ENCODE measurements at places on chromosomes 13 and 19.

GRCh38 chr19:47660435-47660832 is 51.5 kb downstream of the BICRA start:
- no peak for DNase-seq

- no peak for DNase-seq
Observed at GRCh38 chr13:73173279-73173811, 114.5 kb downstream of the KLF5 start.

DNA sequence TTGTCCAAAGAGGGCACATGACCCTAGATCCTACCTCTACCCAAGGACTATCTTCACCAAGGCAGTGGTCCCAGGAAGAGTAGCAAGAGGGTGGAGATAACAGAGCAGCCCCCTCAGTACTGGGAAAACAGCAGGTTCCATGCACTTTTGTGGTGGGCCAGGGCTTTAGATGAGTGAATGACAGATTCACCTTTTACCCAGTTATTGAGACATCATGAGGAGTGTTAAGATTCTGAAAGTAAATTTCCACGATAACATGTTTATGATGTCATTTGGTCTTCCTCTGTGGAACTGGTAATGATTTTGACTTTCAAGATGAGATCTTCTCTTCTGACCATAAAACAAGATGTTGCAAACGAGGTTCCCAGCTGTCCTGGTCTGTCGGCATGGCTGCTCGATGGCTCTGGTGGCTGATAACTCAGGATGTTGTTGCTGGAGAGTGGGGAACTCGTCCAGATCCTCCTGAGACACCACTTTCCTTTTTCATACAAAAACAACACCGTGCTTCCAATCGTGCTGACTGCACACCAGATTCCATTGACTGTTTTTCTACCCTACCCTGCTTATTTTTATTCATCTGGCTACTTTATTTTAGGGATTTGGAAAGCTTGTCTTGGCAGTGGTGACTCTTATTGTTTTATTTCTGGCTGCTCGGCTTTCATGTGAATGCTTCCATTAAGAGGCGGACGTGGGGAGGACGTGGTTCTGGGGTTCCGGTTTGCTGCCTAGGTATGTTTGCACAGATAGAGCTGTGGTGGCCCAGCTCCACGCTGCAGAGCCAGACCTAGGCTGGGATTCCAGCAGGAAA is 88.5 kb downstream of the LRCH1 start:
- DNase-seq = no peak

DNA sequence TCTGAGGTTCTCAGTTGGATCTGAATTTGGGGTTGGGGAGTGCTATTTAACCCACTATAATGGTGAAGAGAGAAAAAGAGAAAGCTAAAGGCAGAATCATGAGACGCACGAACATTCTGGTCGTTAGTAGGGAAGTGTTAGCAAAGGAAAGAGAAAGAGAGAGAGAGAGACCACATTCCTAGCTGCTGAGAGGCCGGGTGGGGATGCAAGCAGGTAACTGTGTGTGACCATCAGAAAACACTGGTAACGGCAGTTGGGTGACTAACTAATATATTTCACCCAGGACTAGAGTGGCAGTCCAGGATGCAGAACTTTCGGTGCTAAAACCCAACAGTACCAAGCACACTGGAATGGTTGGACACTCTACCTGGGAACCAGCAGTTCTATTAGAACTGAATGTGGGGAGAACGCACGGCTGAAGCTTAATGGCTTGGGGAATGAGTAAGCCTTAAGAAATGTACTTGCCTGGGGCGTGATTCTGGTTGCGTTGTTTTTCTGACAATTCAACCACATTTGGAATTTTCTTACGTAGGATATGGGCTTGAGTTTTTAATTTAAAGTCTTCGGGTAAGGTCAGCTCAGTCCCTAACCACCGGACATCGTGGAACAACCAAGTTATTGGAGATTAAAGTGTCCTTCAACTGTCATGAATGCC is 130.2 kb downstream of the DNAJC15 start:
- no peak for DNase-seq

GRCh38 chr19:41807176-41807575 is 10.8 kb downstream of the CEACAM3 start:
- DNase-seq = no peak

DNA sequence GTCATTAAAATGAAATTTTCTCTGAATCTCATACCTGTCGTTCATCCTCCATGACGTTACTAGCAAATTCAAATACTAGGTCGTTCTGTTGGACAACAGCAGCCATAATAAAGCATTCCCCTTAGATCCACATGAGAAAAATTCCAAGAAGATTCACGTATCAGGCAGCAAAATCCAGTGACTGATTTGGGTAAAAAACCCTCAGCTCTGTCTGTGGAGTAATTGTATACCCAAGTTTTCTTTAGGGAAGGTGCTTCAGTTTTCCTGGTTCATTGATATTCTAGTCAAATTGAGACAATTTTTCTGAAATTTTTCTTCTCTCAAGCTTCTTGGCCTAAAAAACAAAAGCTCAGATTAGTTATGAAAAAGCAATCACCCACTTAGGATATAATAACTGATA is 37.2 kb downstream of the ELF1 start:
- no peak for DNase-seq

- no peak for DNase-seq
Observed at GRCh38 chr19:5149508-5149907, 180.6 kb downstream of the KDM4B start.

DNA sequence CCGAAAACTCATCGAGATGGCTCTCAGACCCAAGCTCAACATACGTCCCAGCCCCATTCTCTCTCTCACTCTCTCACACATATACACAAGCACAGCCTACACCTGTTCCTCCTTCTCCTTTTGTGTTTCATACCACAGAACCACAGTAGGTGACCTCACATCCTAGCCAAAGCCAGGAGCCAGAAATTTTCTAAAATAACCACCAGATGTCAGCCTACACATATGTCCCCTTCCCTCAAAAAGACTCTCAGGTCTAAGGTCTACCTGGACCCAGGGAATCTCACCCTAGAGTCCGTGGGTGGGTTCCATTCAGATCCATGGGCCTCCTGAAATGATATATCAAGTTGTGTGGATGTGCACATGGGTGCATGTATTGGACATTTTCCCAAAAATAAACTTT is 104.2 kb upstream of the IPO5 start:
- peak; percentile 55 for DNase-seq

DNA sequence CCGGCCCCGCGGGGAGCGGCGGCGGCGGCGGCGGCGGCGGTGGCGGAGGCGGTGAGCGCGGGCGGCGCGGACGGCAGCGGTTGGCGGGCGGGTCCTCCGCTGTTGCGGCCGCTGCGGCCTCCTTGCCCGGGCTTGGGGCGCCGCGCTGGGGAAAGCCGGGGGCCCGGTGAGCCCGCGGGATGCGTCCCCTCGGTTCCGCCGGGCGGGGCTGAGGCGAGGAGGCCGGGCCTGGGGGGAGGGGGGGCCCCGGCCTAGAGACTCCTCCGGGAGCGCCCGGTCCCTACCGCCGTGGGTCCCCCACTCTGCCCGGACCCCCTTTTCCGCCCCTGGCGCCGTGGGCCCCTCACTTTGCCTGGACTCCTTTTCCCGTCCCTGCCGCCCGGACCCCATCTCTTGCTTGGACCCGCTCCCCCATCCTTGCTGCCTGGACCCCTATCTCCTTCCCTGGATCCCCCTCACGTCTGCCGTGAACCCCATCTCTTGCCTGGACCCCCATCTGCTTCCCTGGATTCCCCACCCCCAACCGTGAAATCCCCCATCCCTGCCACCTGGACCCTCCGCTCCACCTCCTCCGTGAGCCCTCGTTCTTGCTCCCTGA is 28.6 kb upstream of the NDUFS7 start:
- no peak for DNase-seq

GRCh38 chr19:58407658-58408151 is 744 bp upstream of the ZNF584 start:
- no peak for DNase-seq

GRCh38 chr19:4609878-4610511 is 29.3 kb upstream of the TNFAIP8L1 start:
- DNase-seq = peak; percentile 57

DNA sequence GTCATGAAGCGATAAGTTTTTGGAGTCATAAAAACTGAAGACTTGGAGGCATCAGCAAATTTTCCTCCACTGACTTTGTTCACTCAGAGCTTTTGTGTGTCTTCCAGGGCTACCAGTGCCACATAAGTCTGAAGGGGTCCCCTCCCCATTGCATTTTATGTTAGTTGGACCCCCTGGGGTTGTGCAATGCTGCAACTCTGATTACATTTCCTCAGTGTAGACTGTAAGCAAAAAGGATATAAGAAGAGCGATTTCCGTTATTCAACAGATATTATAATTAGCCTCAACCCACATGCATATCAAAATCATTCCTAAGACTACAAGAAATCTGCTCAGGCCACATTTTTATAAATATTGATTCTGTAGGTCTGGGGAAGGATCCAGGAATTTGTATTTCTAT is 324.0 kb downstream of the TDRD3 start:
- DNase-seq = no peak

DNA sequence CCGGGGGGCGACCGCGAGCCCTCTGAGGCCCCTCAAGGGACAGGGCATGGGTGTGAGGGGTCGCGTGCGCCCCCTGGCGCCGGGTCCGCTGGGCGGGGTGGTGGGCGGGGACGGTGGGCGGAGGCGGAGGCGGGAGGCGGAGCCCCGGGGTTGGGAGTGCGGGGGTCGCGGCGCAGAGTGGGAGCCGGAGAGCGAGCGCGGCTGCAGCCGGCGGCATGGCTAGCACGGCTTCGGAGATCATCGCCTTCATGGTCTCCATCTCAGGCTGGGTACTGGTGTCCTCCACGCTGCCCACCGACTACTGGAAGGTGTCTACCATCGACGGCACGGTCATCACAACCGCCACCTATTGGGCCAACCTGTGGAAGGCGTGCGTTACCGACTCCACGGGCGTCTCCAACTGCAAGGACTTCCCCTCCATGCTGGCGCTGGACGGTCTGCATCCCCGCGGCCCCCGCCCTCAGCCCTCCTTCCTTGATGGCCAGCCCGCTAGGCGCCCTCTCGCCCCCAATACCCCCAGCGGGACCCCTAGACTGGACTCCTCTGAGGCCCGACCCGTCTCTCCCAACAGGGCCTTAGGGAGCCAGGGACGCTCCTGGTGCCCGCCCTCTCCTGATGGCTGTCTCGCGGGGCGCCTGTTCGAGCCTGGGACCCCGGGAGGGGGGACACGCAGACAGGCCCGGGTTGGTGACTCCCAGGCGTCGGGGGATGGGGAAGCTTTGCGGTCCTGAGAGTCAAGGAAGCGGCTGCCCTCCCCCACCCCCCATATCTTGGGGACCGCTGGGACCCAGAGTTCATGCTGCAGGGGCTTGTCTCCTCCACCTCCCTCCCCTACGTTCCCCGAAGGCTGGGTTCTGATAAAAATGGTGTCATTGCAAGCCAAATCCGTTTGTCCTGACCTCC is at the start of gene CLDN10:
Gene CLDN10, plus strand, starts transcription at position 182 of the 903 bp plus-strand sequence. Its CDS starts 34 bp downstream, at position 216.
- peak; percentile 95 for DNase-seq

DNA sequence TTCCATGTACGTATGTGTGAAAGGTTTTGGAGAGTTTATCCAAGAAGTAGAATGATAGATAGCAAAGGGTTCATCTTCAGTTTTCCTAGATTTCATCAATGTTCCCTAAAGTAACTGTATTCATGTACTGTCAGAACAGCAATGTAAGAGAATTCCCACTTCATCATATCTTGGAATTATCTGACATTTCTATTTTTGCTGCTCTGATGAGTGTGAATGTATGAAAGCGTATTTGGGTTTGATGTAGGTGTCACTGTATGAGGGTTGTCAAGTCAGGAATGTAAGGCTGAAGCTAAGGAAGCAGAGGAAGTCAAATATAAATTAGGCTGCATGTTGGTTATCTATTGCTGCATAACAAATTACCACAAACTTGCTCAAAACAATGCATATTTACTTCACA is 7.2 kb upstream of the KATNAL1 start:
- DNase-seq = no peak

DNA sequence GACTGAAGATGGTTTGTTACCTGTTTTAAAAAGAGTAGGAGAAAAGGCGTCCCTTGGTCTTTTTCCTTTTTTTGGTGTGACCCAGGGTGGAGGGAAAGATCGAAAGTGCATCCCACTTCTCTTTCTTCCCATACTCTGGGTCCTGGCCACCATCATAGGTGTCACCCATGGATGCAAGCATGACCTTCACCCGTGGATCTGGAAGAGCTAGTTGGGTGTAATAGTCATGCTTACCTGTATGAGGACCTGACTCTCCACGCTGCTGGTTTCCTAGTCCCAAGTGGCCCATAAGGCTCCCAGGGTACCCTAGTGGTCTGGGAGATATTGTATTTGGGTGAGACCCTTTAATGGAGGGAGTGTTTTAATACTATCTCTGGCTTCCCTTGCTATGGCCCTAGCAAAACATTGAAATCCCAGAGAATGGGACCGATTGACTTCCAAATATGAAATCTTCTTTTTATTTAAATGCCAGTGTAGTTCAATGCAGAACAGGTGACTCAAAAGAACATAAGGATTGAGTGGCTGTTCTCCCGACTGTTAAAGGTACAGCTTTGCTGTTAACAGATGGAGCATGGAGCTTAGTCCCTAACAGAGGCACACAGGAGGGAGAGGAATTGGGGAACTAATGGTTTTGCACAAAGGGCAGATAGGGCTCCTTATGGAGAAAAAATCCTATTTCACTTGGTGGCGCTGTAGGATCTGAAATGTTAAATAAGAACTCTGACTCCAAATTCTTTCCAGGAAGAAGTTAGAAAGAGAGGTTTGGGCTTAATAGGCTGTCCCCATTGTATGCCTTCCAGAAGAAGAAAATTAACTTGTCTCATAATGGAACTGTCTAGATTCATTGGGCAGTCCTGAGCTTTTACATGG is 7.0 kb upstream of the ZNF550 start:
- DNase-seq = no peak

- DNase-seq = no peak
Observed at GRCh38 chr13:96473526-96474180, 383.7 kb downstream of the HS6ST3 start.

DNA sequence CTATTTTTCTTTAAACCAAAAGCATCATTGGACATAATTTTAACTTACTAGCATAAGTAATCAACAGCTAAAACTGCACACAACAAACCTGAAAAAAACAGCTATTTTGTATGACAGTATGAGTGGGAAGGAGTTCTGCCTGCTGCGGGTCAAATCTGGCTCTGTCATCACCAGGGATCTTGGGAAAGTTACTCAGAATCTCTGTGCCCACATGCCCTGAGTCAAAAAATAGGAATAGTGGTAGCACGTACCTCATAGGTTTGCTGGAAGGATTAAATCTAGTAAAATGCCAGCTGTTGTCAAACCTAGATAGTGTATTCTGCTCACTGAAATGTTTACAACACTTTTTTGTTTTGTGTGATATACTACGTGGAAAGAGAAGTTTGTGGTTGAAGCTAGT is 1.1 kb downstream of the CLN5 start:
- DNase-seq = no peak

DNA sequence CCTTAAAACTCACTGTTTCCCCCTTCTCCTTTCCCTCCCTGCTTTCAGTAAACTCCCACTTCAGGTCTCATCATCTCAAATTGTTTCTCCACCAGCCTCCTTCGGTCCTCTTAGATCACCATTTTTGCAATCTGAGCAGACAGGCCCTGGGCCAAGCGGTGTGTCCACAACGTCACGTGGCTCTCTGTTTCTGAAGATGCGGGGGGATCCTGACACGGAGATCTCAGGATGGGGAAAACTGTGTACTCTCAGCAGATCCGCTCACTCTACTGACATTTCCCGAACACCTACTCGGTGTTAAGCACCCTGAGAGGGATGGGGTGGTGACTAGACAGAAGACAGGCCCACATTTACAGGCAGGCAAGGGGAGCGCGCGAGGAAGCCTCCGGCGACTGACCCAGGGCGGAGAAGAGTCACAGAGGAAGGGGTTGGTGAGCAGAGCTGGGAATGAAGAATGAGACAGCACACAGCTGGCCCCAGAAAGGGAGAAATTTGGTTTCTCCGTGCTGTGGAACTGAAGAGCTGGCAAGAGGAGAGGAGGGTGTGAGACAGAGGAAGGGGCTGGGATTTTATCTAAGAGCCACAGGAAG is 38.8 kb downstream of the SERP2 start:
- DNase-seq = no peak

- DNase-seq = no peak
Observed at GRCh38 chr13:73001971-73002370, 56.8 kb upstream of the KLF5 start.

Data from iPS-NIHi11 (cell line).